LHCN-M2 (cell line): ENCODE measurements at places on chromosomes 7 and 10. TPM values are rescaled to one million over a fixed set of nuclear protein-coding genes. Genes with fewer than 3 reads are reported as not detected.

AKR1C1 gene
- 42.6 and 56.1 TPM in 2 replicates for total RNA-seq

GPR37 gene
- not detected in 2 replicates for total RNA-seq

MSS51 gene
- total RNA-seq = 1.4 and 2.5 TPM in 2 replicates

OPALIN gene
- not detected in 2 replicates for total RNA-seq

NPSR1 gene
- total RNA-seq = not detected in 2 replicates

GSTO2 gene
- 0.38 and 0.46 TPM in 2 replicates for total RNA-seq

IKZF5 gene
- total RNA-seq = 3.5 and 4.5 TPM in 2 replicates

DNA sequence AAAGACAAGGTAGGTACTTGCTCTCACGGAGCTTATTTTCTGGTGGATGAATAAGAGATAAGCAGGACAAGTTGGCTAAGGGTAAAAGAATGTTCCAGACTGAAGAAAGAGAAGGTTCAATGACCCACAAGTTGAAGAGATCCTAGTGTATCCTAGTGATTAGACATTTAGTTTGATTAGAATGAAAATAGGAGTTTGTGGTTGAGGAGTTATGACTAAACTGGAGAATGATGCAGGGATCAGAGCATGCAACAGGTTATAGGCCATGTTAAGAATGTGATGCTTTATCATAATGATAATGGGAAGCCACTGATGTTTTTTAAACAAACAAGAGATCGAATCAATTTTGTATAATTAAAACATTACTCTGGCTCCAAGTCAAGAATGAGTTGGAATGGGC is 357.2 kb downstream of the HPSE2 start:
- no peak for DNase-seq

GRCh38 chr7:123437447-123437995 is 96.9 kb downstream of the IQUB start:
- peak; percentile 67 for DNase-seq

- DNase-seq = no peak
Observed at GRCh38 chr7:135361788-135362187, 128.2 kb downstream of the STRA8 start.

DNA sequence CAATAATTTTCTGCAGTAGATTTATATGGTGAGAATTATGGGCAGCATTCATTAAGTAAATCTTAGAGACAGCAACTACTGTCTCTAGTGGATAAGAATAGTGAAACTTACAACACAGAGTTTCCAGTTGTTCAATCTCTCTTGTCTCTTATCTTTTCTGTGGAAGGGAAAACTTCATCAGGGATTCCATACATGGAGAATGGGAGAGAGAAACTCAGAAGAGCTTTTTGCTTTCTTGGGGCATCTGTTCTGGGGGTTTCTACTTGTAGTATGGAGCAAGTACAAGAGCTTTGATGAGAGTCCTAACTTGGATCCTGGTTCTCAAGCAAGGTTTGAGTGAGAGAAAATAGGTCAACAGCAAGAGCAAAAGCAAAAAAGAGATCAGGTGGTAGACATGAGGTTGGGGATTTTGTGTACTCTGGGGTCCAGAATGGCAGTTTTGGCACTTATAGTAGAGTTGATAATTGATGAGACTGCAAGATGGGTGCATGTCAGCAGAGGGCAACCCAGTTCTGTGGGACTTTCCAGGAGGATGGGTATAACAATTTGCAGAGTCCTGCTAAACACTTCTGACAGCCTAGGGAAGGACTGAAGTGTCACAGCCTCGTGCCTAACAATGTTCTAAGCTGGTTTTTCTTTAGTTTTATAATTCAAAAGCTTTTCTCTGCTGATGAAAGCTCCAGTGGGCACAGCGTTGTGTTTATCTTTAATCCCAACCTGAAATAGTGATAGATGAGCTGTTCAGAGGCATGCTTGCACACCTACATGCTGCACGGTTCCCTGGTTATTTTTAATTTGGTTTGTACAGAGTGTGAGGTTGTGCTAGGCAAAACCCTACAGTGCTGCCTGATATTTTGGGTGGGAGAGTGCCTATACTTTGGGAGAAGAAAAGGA is 32.0 kb upstream of the STRIP2 start:
- peak; percentile 39 for DNase-seq

- peak; percentile 64 for DNase-seq
Observed at GRCh38 chr10:72834183-72834825, 59.2 kb upstream of the OIT3 start.

DNA sequence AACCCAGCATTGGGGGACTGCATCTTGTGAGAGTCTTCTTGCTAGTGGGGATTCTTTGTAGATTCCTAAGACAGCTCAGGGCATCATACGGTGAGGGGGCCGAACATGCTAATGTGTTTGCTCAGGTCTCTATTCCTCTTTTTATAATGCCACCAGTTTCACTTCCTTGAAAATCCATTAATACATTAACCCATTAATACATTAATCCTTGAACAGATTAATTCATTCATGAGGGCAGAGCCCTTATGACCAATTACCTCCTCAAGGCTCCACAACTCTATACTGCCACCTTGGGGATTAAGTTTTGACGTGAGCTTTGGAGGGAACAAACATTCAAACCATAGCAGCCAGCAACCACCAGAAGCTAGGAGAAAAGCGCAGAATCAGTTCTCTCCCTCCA is 67.2 kb upstream of the POT1 start:
- no peak for DNase-seq

- DNase-seq = no peak
Observed at GRCh38 chr7:128407233-128407589, 2.6 kb downstream of the IMPDH1 start.

DNA sequence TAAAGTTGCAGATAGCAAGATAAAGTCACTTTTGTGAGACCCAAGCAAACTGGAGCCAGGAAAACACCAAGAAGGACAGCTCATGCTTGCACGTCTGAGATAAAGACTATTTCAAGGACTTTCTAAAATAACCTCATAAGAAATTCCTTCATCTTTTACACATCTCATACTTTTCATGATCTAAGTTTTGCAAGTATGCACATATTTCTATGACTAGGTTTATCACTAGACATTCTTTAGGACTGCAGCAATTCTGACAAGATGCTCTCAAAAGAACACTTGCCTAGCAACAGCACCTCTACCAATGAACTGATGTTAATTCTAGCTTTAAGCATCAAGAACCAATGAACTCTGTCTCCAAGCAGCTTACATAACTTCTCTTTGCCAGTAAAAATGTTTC is 457.6 kb downstream of the SEMA3D start:
- DNase-seq = peak; percentile 31

GRCh38 chr7:8973601-8974000 is 540.2 kb downstream of the NXPH1 start:
- no peak for DNase-seq

- DNase-seq = no peak
Observed at GRCh38 chr10:3046210-3046779, 21.1 kb upstream of the PFKP start.

GRCh38 chr10:48768926-48769325 is 84.3 kb downstream of the WDFY4 start:
- DNase-seq = no peak

GRCh38 chr7:147423875-147424274 is 1166.7 kb upstream of the C7orf33 start:
- no peak for DNase-seq

DNA sequence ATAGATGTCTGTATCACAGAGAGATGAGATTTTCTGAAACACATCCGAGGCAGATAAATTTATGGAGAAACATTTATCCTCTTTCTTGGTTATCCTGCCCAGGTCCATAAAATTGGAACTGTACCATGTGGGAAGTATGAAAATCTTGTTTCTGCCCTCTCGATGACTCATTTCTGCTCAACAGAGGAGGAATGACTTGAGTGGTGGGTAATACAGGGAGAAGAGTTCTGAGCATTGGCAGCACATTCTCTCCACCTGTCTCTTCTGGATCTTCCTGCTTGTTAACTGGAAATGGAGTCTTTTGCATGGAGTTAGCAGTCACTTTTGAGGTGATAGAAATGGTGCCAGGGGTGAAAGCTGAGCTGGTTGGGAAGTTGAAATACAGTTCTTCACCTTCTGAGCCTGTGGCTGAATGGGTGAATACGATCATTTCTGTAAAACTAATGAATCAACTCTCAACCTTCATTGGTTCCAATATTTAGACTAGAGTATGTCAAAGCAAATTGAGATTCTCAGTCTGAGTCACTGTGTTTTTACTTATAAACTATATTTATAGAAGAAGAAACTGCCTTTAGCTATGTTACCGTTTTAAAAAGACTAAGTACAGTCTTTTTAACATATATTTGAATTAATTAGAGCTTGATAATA is 945.5 kb downstream of the SORCS3 start:
- DNase-seq = no peak

GRCh38 chr10:91592266-91592975 is 40.5 kb downstream of the PPP1R3C start:
- DNase-seq = peak; percentile 49

GRCh38 chr7:12494687-12495024 is 75.9 kb upstream of the SCIN start:
- no peak for DNase-seq

GRCh38 chr10:15265056-15265455 is 96.6 kb upstream of the NMT2 start:
- peak; percentile 75 for DNase-seq

DNA sequence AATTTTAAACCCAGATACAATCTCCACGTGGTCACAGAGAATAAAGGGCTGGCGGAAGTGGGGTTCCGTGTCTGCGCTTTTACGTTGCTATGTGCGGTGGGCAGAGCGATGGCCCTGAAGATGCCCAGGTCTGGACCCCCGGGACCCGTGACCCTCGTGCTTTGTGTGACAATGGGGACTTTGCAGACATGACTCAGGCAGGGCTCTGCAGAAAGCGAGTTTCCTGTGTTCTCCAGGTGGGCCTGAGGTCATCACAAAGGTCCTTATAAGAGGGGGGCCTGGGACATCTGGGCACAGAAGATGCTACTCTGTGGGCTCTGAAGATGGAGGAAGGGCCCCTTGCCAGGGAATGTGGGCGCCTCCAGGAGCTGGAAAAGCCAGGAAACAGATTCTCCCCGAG is 95.3 kb downstream of the ELFN1 start:
- DNase-seq = no peak

- no peak for DNase-seq
Observed at GRCh38 chr7:8305104-8305503, 43.1 kb upstream of the ICA1 start.

DNA sequence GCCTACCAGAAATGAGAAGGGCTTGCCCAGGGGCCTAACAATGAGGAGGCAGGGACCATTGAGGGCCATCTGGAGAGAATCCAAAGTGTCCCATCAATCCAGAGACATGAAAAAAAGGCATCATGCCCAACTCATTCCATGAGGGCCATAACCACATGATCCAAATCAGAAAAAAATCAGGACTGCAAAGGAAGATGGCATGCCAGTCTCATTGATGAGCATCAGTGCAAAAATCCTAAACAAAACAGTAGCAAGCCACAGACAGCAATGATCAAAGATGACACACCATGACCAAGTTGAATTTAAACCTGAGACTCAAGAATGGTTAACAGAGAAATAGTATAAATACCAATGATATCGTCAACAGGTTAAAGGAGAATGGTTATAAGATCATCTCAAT is 7.0 kb upstream of the CYP3A4 start:
- DNase-seq = peak; percentile 91

- no peak for DNase-seq
Observed at GRCh38 chr10:16297642-16298041, 139.2 kb upstream of the PTER start.

DNA sequence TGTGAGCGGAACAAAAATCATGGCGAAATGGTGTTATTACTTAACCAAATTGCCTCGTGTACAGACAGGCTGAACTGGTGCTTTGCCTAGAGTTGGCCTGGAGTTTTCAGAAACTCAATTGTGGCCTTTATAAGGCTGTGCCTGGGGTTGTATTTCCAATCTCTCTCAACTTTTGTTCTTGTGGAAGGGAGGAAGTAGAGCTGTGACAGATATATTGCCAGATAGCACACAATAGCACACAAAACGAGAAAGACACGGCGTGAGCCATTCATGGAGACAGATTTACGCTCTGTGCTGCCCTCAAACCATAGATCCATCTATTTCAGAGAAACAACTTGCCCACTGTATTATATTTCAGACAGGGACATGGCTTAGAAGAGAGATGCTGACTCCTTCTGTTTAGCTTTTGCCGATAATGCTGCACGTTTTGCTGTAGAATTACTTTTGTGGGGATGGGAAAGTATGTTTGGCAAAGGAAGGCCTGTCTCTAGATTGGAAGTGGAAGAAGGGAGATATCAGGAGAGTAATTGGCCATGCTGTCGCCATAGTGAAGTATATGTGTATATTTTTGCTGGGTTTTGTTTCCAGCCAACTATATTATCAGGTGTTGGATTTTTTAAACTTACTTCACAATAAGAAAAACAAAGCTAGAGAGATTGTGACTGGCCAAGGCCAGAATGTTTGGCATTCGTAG is 80.4 kb downstream of the AUTS2 start:
- DNase-seq = no peak

DNA sequence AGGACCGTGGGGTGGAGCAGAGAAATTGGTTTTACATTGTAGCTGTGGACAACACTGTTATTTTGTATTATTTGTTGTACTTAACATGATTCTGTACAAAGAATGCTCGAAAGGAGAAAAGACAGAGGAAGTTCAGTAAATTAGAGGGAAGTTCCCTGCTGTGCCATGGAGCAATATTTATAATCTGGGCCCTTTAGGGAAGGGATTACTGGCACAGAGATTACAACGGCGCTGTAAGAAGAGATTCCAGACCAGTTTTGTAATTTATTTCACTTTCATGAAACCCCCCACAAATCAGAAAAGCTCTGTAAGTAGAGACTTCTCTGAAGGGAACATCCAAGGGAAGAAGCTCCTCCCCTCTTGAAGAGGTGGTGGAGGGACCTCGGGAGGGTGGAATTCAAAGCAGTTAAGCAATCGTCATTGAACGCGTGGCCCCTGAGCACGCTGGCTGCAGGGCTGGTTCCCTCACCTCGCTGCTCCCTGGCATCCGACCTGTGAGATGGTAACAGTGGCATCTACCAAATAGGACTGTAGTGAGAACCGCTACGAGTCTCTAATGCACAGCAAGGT is 113.5 kb downstream of the KLF6 start:
- no peak for DNase-seq

- no peak for DNase-seq
Observed at GRCh38 chr7:50227726-50228125, 76.8 kb upstream of the IKZF1 start.

DNA sequence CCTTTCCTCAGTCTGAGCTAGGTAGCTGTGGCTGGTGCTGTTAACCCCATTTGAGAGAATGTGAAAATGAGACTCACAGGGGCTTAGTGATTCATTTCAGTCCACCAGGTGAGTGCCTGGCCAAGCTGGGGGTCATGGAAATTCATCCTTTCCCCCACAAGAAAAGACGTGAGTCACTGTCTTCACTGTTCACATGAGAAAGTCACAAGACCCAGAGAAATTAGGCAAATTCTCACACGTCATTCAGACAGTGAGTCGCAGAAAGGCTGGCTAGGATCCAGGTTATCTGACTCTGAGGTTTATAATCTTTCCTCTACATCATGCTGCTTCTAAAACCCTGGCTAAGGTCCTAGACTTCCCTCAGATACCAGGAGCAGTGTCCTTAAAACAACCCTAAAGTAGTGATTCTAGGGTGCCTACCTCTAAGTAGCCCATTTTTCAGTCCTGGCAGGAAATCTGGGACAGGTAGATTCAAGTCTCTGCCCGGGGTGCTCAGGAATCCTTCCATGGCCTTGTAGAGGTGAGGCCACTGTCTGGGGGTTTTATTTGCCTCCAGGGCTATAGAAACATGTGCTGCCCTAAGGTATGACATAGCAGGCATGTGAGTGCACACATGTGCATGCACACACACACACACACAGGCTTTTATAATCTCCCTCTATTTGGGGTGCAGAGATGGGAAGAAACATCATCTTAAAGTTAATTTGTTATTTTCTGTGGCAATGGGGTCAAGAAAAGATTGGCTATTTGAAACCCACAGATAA is 427.9 kb upstream of the CELF2 start:
- DNase-seq = peak; percentile 88
